ENCODE measurements at places on chromosomes 4 and X.
A peak's percentile ranks its signal among the peaks of the same experiment; 100 is the strongest.

DNA sequence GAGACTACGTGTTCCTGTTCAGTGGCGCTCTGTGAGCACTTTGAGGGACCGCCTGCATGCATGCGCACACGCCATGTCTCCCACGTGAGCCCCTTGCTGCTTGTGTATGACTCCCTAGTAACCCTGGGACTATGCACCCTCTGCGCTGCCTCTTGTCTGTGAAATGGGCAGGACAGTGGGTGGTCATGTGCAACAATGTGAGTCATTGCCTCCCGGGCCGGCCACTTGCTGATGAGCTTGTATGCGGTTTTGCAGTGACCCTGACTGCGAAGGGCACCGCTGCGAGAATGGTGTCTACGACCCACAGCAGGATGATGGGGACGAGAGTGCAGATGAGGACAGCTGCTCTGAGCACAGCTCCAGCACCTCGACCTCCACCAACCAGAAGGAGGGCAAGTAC is 61.4 kb downstream of the TNIP2 start:
- no peak for DNase-seq

DNA sequence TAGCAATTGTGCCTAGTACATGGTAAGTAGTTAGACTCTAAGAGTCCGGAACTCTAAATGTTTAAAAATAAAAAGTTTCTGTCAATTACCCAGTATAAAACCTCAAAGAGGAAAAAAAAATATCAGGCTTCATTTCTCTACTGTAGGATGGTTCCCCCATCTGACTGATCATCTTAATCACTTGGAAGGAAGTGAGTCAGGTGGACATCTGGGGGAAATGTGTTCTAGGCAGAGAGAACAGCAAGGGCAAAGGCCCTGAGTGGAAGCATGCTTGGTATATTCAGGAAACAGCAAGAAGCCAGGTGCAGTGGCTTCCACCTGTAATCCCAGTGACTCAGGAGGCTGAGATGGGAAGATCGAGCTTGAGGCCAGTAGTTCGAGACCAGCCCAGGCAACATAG is 2.9 kb upstream of the EIF1AX start:
- DNase-seq = peak; percentile 15

DNA sequence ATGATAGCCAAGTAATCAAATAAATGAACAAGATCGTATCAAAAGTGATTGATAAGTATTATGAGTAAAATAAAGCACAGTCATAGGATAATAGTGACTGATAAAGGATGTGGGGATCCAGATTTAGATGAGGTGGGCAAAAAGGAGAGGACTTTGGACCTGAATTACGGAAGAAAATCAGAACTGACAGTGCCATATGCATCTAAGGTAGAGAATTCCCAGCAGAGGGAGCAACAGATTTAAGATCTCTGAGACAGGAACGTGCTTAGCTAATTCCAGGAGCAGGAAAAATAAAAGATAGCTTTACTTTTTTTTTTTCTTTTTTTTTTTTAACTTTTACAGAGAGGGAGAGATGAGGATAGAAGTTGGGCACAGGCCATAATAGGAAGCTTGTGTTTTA is 189.9 kb downstream of the NWD2 start:
- no peak for DNase-seq

DNA sequence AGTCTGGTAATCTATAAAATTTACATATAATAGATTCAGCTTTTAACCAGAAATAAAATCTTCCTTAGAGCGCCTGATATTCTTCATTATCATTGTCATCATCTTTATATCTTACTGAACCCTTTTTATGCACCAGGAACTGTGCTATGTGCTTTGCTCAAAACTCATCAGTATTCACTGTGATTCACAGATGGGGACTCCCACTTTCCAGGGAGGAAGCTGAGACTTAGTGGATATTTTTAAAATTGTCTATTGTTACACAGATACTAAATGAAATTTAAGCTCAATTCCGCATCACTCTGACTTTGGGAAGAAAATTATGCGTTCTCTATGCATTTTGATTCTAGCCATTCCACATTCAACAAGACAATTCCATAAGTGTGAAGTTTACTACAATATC is 34.8 kb upstream of the SULT1E1 start:
- no peak for DNase-seq

DNA sequence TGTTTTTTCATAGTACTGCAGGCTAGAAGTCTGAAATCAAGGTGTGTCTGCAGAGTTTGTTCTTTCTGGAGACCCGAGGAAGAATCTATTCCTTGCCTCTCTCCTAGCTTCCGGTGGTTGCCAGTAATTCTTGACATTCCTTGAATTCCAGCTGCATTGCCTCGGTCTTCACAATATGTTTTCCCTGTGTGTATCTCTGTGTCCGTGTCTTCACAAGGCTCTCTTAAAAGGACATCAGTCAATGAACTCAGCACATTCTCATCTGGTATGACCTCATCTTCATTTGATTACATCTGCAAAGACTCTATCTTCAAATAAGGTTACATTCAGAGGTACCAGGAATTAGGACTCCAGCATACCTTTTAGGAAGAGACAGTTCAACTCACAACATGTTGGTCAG is 163.4 kb downstream of the BANK1 start:
- DNase-seq = peak; percentile 8

GRCh38 chr4:141425124-141425523 is 204.4 kb downstream of the ZNF330 start:
- peak; percentile 50 for DNase-seq

- DNase-seq = peak; percentile 22
Observed at GRCh38 chr4:182604161-182604622, 313.0 kb downstream of the DCTD start.

DNA sequence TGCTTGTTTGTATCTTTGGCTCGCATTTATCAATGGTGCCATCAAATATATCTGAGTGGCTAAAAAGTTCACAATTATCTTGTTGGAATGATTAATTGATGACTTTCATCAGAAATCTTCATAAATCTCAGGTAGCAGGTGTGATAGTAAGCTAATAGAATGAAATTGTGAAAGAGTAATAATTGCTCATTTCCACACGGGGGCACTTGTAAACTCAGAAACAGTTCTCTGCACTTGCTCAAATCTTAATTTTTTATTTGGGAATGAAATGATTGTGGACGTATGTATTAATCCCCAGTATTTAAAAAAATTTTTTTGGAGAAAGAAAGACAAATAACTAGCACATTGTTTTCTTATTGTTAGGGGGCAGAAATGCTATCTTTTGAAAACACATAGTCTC is 132.8 kb downstream of the DTHD1 start:
- DNase-seq = no peak

DNA sequence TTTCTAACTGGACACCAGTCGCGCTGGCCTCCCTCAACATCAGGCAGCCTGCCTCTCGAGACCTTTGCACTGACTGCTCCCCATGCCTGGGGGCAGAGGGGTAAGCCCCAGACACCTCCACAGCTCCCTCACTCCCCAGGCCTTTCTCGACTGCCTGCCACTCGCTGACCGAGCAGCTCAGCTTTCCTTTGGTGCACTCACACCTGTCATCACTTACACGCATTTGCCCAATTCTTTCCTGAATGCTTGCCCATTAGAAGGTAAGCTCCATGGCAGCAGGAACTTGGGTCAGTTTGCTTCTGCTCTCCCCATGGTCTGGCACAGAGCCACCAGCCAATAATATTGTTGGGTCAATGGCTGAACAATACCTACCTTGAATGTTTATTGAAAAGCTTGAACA is 32.2 kb upstream of the PROM1 start:
- no peak for DNase-seq

GRCh38 chrX:103488332-103488731 is 31.0 kb downstream of the RAB40A start:
- peak; percentile 62 for DNase-seq

DNA sequence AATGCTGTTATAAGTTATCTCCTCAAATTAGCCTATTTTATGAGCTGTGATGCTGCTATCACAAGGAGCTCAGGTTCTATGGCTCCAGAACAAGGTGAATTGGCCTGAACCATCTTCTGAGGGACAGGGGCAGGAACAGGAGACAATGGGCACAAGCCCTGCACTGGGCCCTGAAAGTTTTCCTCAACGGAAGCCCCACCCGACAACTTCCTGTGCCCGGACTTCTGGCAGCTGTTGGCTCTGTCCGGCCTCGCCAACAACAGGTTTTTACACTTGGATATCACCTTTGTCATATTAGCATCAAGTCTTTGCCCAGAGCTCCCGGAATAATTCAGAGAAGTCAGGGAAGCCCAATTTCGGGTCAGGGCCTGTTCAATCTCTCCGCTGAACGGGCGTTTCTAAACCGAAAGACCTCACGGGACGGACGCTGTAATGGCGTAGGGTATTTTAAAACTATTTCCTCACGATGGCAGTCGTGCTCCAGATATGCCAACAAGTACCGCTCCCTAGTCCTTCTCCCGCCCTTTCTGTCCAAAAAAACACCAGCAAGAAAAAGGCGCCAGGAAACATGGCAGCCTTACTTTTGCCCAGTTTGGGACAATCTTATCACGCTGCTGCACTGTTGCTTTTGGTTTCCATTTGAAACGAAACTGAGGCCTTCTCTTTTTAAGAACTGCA is 201.0 kb upstream of the STK26 start:
- peak; percentile 53 for DNase-seq

DNA sequence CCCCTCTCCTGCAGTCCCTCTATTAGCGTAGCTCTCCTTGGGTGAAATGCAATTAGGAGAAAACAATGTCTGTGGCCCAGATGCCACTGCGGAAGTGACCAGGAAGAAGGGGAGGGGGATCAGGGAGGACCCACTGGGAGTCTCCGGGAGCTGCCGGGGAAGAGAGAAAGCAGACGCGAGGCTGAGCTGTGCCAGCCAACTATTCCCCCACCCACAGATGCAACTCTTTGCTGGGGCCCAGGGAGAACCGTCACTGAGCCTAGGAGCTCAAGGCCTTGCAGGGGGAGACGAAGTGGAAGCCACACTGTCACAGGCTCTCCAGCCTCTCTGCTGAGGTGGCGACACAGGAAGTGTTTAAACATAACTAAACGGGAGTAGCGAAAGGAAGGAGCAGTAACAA is 149.2 kb downstream of the BCOR start:
- DNase-seq = no peak

- peak; percentile 35 for DNase-seq
Observed at GRCh38 chr4:86223472-86223871, 136.4 kb downstream of the MAPK10 start.

DNA sequence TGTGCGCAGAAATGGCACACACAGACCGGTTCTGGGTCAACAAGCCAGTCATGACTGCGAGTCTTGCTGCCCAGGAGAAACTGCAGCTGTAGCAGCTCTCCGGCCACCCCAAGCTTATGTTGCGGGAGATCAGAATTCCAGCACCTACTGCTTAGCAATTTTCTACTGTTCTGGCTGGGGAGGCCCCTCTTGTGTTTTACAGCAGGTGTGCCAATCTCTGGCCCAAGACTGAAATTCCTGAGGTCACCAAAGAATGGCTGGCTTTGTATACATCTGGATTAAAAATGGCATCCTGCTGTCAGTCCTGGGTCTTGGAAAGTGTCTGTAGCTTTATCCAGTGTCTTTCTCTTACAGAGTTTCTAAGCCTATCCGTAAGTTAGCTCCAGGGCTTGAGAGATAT is 68.9 kb upstream of the TRAM1L1 start:
- no peak for DNase-seq

- no peak for DNase-seq
Observed at GRCh38 chr4:94458682-94459081, 6.9 kb downstream of the PDLIM5 start.

DNA sequence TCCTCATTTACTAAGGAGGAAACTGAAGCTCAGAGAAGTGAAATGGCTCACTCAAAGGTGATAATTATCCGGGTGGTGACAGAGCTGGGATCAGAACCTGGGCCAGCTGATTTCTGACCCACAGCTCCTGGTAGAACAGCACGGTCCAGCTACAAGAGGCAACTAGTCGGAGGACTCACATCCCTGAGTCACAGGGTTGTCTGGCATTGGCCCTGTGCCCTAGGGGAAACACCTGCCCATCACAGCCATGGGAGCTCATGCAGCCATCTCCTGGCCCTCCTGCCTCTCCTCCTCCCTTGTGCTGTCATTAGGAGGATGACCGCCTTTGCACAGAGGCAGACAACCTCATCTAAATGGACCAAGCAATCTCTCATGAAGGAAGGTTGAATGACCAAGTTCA is 115.2 kb upstream of the TSPAN5 start:
- DNase-seq = no peak

DNA sequence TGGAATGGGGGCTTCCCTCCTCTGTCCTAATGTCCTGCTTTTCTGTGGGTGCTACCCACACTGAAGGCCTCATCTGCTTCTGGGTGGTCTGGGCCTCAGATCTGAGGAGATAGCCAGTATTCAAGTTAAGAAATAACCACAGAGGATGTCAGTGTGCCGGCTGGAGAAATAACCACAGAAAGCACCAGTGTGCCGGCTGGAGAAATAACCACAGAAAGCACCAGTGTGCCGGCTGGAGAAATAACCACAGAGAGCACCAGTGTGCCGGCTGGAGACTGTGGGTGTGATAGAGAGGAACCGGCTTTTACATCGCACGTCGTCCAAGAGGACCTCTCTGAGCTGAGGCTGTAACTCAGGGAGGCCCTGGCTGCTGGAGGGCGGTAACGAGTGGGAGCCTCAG is 65.7 kb upstream of the PSAPL1 start:
- no peak for DNase-seq

DNA sequence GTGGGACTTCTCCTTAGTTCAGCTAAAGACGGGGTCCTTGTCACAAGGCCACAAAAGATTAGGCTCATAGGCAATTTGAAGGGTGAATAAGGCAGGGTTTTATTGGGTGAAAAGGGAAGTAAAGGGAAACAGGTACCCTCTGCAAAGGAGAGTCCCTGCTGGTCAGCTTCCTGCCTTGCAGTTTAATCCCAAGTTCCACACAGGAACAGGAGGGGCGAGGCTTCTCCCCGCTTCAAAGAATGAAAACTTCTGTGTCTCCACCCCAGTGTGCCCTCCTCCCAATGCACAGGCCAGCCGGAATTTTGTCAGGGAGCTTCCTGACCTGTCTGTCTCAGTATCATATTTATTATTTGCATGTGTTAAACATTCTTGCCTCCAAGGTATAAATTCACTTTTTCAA is 37.1 kb downstream of the ITM2A start:
- no peak for DNase-seq

DNA sequence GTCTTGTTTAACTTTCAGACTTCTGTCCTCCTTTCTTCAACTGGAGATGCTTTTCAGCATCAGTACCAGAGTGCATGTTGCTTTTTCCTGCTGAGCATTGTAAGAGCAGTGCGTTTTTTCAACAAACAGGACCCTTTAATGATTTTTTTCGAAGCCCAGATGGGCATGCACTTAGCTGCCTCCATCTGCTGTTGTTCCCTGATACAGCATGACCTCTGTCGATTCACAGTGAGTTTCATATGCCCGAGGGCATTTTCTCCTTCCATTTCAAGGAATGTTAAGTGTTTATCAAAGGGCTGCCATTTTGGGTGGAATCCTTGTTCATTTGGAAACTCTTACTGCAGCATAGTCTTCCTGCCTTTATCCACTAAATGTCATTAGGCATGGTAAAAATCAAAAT is 428.6 kb downstream of the DTHD1 start:
- DNase-seq = no peak

DNA sequence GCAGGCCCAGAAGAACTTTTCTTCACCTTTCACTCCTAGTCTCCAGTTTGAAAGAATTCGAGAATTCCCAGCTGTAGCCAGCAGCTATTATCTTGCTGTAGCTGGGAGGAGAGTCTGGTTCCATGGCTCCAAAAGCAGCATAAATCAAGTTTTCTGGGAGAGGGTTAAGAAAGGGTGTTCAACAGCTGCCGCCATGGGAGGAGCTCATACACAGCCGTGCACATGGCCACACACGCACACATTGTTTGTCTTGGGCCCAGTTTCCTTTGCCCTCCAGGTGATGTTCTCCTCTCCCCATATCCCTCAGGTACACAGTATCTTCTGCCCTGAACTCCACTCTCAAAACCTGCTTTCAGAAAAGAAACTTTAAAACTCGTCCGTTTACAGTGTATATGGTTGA is 4.1 kb upstream of the GPC3 start:
- no peak for DNase-seq

GRCh38 chrX:7233580-7234406 is 85.8 kb upstream of the PUDP start:
- peak; percentile 7 for DNase-seq
